ENCODE measurements at places on chromosomes 1 and 21.

DNA sequence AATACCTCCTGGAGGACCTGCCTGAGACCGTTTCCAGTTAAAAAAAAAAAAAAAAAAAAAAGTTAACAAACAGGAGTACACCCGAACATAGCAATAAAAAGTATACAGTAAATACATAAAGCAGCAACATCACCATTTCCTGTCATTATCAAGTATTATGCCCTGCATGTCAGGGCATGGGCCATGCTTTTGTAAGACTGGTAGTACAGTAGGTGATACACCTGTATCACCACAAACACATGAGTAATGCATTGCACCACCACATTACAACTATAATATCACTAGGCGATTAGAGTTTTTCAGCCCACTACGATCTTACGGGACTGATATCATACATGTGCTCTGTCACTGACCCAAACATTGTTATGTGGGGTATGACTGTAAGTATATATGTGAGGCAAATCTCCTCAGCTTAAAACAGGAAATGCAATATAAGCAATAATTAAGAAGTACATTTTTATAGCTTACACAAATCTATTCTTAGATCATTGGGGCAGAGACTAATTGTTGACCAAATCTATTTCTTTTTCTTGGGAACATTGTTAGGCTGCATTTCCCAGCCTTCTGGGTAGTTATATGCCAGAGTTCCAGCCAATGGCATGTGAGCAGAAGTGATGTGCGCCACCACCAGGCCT, 98.1 kb downstream of the PLD5 start:
- no peak for DNase-seq

GRCh38 chr1:188904201-188904600, 1573.5 kb downstream of the BRINP3 start:
- no peak for DNase-seq

DNA sequence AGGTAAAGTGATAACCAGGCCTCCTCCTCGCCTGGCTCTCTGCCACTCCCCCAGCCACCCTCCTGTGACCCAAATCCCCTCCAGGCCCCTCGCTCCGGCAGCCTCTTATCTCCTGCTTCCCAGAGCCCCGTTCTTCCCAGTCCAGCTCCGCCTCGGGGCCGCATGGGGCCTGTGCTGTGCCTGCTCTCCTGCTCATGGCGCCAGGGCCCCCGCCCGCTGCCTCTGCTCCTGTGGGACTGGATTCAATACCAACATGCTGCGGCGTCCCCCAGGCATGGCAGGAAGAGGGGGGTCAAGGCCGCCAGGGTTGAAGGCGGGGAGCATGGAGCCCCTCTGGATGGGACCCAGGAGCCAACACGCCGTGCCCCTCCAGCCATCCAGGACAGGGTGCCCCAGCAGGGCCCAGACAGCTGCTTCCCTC, 213.0 kb upstream of the VAMP3 start:
- no peak for DNase-seq

GRCh38 chr1:8018492-8019228, 7.4 kb downstream of the ERRFI1 start:
- no peak for DNase-seq

DNA sequence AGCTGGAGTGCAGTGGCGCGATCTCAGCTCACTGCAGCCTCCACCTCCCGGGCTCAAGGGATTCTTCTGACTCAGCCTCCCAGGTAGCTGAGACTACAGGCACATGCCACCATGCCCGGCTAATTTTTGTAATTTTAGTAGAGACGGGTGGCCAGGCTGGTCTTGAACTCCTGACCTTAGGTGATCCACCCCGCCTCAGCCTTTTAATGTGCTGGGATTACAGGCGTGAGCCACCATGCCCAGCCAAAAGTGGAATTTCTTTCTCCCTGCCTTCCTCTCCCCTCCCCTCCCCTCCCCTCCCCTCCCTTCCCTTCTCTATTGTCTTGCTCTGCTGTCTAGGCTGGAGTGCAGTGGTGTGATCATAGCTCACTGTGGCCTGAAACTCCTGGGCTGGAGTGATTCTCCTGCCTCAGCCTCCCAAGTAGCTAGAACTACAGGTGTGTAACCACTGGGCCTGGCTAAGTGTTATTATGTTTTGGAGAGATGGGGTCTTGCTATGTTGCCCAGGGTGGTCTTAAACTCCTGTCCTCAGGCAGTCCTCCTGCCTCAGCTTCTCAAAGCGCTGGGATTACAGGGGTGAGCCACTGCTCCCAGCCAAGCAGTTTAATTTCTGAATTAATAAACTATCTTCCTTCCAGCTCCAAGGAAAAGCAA, 10.0 kb upstream of the MACF1 start:
- no peak for DNase-seq

GRCh38 chr1:162908780-162909179, 47.8 kb upstream of the CCDC190 start:
- DNase-seq, result no peak

- DNase-seq, result no peak
Observed at GRCh38 chr1:24424207-24424606, 8.6 kb downstream of the NIPAL3 start.

DNA sequence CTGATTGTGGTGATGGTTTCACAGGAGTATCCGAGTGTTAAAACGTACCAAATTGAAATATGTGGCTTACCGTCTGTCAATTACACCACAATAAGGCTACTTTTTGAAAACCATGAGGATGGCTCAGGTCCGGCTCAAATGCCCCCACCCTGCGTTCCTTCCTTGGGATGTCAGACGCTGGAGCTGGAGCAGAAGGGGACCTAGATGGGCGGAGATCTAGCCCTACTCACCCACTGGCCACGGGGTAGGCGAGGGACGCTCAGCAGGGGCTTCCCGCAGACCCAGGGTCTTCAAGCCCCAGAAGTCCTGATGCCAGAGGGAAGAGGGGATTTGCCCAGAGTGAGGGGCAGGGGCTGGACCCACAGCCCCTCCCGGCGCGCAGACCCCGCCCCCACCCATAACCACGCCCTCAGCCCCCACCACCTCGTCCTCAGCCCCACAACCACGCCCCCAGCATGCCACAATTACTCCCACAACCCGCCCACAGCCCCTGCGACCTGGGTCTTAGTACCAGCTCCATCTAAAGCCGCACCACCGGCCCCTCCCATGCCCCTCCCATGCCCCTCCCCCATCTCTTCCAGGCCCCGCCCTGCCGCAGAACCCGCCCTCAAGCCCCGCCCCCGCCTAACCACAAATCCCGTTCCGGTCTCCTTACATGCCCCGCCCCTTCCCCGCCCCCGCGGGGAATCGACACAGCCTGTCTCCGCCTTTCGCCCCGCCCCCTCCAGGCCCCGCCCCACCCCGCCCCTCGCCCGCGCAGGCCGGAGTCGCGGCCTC, at the start of gene LRRC3:
Gene LRRC3, plus strand, starts transcription at position 764 of the 777 bp plus-strand sequence. CDS start 1,135 bp downstream, outside the sequence.
- no peak for DNase-seq

- DNase-seq, result no peak
Observed at GRCh38 chr21:25850126-25850842, 115.5 kb downstream of the GABPA start.

DNA sequence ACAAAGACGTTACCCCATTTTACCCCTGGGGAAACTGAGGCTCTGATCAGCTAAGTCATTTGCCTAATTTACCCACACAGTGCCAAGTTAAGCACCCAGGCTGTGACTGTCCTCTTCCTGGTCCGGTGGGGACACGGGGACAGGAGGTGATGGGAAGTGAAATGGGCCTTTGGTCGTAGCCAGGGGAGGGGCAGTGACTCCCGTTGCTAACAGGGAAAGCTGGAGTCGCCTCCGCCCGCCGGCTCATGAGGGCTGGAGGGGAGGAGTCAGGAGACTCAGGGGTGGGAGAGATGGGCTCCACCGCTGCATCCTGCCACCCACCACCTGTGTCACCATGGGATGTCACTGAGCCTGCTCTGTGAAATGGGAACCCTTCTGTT, 139.3 kb downstream of the PGBD5 start:
- DNase-seq, result no peak

GRCh38 chr1:11377001-11377583, 101.9 kb upstream of the DISP3 start:
- no peak for DNase-seq

GRCh38 chr1:206510371-206510770, 3.0 kb downstream of the RASSF5 start:
- DNase-seq, result no peak

- DNase-seq, result no peak
Observed at GRCh38 chr21:41152147-41152546, 15.8 kb upstream of the BACE2 start.

DNA sequence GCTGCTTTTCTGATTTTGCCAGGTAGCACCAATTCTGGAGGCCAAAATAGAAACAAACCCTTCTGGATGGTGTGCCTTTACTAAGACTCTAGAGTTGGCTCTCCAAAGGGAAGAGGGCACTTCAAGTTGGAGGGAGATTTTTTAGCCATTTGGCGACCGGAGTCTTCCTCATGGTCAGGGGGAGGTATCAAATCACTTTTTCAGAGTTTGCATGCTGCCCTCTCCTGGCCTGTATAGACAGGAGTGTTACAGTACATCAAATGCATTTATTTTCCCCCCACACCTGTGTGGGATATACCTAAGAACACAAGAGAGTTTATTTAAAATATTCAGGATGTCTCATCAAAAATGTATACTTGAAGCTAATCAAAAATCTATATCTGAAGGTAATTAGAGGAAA, 3.2 kb downstream of the GREM2 start:
- no peak for DNase-seq

DNA sequence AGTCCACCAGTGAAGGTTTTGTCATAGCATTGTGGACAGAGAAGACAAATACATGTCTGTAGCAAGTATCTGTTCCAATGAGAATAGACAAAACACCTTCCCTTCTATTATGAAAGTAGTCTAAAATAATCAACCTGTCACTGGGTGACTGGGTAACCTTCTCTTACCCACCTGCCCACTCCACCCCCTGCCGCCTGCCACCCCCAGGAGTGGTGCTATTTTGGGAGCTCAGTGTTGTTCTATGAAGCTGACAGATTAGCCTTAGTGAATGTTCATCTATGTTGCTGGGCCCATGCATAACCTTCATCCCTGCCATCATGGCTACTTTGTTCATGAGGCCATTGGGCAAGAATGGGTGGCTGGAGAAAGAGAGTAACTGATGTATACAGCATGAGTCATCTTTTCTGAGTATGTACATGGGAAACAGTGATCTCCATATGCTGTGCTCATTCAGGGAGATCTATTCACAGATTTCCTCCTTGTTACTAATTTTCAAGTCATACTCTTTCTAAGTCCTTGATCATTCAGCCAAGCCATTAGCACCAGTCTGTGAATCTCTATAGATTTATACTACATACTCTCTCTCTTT, 24.8 kb downstream of the MARK1 start:
- no peak for DNase-seq

- DNase-seq, result no peak
Observed at GRCh38 chr1:198559362-198559761, 18.9 kb upstream of the ATP6V1G3 start.

- no peak for DNase-seq
Observed at GRCh38 chr1:170461762-170462384, 70.1 kb upstream of the GORAB start.

GRCh38 chr1:98865796-98866195, 138.9 kb downstream of the PLPPR5 start:
- DNase-seq, result no peak

- no peak for DNase-seq
Observed at GRCh38 chr1:181159451-181160140, 71.1 kb downstream of the IER5 start.

GRCh38 chr1:47793563-47793962, 203.6 kb downstream of the TRABD2B start:
- DNase-seq, result no peak

- no peak for DNase-seq
Observed at GRCh38 chr1:34740161-34740868, 14.5 kb upstream of the GJB5 start.

DNA sequence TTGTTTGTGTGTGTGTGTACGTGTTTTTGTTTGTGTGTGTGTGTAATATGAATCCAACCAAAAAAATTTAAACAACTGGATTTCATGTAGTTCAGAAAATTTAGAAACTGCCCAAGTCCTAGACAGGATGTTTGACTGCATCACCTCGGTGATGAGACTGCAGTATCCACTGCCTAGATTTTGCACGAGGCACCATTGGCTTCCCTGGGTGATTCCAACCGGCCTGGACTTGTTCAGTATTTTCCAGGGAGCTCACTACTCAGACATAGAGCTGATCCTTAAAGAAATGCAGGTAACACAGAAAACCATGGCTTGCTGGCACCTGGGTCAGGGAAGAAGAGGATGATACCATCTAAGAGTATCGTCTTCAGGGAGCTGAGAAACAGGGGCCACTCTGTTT, 18.2 kb upstream of the KCNK2 start:
- no peak for DNase-seq

DNA sequence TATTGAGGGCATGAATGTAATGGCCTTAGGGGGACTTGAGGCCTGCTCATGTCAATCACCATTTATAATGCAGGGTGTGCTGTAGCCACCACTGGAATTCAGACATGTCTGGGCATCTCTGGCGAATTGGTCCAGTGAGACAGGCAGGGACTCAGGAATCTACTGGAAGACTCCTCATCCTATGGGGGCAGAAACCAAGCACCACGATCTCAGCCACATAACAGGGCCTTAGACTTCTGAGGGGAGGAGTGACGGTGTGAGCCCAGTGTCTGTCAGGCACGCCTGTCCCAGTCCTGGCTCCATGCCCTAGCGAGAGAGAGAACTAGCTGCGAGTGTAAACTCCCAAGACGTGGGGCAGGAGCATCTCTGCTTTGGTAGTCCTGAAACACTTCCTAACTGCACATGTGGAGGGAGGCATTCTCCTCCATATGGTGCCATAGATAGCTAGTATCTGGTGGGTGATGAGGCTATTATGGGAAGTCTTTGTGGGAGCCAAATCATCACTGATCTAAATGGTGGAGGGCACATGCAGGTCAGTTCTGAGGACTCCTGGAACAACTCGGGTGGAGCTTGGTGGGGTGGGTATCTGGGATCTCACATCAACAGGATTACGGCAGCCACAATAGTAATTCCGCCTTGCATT, 29.8 kb upstream of the KIAA0040 start:
- no peak for DNase-seq

DNA sequence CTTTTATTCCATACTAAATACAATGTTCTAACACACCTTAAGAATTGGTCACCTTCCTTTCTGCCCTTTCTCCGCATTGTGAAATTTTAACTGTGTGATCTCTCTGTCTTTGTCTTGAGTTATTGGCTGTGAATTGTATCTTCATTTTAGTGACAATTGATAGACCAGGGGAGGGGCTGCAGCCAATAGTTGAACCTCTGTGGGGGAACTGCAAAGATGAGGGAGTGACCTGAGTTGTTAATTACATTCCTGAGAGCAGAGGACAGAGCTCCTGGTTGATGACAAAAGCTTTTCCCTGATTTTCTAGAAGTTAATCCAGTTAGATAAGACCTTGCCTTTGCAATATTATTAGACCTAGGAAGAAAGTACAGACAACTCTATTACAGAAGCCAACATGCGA, 1535.7 kb downstream of the BRINP3 start:
- DNase-seq, result no peak
